ENCODE measurements at places on chromosomes 4 and X.

DNA sequence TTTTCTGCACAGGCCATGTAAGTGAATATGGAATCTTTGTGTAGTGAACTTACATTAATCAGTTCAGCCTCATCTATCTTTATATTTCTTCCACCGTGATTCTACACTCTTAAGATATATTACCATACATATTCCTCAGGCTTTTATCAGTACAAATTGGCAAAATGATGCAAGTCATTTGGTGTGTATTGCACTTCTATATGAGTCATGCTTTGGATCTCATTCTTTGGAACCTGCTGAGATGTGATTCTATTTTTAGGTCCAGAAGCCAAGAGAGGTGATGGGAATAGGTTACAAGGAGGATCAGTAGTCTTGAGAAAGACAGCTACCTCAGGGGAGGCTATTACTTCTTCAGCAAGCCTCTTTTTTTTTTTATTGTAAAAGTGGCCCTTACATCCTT lies 204.4 kb downstream of the ZNF330 start:
- no peak for DNase-seq

DNA sequence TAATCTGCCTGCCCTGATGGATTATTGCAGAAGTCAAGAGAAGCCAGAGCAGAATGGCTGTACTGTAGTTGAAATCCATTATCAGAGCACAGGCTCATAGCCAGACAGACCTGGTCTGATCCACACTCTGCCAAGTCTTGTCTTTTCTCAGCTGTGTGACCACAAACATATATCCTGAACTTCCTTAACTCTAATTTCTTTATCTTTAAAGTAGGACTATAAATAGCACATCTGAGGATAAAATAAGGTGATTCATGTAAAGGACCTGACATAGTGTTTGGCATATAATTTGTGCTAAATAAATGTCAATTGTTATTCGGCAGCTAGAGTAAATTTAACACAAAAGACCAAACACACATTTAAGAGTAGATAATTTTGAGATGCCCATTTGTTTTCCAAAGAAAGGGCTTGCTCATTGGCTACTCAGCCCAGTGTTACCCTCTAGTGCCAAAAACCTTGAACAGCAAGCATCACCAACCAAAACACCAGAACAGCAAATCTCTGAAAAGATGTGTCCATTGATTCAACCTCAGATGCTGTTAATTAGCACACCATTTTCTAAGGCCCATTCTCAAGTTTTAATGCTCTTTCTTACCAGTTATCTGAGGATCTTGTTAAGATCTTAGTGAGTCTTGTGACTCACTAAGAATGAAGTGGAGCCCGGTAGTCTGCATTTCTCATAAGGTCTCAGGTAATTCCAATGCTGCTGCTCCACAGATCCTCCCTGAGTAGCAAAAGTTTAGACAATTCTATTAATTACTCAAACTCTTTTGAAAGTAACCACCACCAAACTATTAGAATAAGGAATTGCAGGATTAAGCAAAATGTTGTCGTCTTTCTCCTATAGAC lies 108.8 kb downstream of the HHIP start:
- no peak for DNase-seq

DNA sequence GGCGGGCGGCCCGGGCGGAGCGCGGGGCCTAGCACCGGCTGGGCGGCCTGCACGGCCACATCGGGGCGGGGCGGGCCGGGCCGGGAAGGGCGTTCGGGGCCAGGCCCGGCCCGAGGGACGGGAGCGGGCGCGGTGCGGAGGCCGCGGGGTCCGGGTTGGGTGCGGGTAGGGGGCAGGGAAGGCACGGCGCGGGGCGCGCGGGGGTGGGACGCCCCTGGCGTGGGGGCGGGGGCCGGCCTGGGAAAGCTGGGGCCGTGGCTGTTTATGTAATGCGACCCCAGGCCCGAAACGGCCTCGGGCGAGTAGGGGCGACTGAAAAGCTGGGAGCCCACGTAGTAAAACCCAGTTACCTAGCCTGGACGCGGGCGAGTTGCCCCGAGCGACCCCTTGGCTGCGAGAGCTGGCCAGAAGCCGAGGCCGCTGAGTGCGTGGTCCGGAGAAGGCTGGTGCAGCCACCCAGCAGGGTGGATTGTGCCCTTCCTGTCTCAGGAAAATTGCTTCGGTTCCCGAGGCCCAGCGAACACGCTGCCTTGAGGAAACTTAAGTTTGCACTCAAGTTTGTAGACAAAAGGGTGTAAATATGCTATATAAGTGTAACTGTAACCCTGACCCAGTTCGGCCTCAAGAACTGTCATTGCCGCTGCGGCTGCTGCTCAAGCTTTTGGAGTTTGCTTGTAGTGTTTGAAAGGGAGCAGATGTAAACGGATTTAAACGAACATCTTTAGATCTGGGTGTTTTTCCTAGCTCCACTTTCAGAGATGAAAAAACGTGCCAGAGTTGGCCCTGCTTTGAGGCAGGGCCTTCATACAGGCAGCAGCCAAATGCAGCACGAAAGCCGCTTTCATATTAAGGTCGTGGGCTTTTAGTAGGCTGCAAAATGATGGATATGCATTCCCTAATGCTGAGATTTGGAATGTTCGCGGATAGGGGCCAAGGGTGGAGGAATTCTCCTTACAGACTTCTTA lies 674 bp downstream of the SEC24B start:
- DNase-seq: peak; percentile 23

- DNase-seq: no peak
These were observed 64.8 kb upstream of the RAB33B start for GRCh38 chr4:139389102-139389501.

- no peak for DNase-seq
These were observed 41.0 kb downstream of the TXLNG start for GRCh38 chrX:16827225-16827624.

- no peak for DNase-seq
These were observed 16.9 kb upstream of the ANOS1 start for GRCh38 chrX:8748855-8749254.

GRCh38 chr4:92014067-92014466 lies 289.7 kb upstream of the GRID2 start:
- DNase-seq: no peak

DNA sequence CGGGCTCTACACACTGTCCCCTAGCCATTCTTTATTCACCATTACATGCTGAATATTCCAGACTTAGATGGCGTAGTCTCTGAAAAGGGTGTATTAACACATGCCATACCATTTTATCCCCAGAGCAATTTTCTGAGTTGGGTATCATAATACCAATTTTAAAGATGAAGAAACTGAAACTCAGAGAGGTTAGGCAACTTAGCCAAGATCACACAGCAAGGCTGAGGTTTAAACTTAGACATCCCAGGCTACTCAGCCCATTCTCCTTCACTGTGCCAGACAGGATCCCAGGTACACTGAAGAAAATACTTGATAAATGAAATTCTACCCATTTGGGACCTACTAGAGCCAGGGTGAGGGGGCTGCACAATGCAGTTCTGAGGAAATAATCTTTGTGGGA lies 67.4 kb upstream of the ARHGAP36 start:
- DNase-seq: no peak

- no peak for DNase-seq
These were observed 87.7 kb downstream of the ARX start for GRCh38 chrX:24928114-24928513.

DNA sequence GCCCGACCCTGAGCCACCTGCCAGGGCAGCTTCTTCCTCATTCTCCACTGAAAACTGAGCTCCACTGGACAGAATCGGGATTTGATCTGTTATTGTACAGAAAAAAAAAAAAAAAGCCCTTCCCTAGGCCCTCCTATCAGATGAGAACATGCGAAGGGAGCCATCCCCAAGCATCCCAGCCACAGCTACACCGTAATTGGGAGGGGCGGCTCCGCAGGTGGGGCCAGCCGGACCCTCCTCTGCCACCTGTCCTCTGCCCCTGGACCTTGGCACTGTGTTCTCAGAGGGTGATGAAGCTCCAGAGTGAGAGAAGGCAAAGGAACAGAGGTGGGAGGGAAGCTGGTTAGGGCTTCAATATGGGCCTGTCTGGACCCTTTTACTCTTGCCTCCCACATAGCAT lies 240.0 kb upstream of the PSAPL1 start:
- no peak for DNase-seq

DNA sequence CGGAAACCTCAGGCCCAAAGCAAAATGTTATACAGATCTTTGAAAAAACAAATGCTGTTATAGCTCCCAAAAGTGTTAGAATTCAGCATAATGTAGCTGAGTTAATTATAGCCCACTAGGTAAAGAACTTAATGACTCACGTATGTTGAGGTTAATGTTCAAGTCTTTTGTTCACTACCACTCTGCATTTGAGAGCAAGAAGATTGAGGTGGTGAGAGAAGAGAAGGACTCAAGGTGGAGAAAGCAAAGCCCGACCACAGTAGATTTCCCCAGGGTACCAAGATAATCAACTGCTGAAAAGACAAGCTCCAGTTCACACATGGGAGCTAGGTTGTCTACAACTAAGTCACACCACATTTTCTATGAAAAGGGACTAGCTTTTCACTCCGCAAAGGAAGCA lies 480.2 kb downstream of the DTHD1 start:
- no peak for DNase-seq

- no peak for DNase-seq
These were observed 6.1 kb downstream of the ENOX2 start for GRCh38 chrX:130896802-130897501.

DNA sequence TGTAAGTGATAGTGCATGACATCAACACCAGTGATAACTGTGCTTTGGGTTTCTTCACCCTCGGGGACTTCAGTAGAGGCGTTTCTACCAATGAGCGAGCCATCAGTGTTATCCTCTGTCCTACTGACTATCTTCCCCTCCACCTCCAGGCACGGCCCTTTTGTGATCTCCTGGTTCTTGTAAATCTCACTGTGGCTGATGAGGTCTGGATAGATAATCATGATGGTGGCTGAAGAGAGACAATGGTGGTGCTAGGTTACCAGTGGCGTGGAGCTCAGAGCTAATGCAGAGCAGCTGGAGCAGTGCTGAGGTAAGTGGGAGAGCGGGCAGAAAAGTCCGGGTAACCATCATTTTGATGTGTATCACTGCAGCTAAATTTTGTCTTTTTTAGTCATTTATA lies 816.6 kb downstream of the GLUD2 start:
- no peak for DNase-seq

DNA sequence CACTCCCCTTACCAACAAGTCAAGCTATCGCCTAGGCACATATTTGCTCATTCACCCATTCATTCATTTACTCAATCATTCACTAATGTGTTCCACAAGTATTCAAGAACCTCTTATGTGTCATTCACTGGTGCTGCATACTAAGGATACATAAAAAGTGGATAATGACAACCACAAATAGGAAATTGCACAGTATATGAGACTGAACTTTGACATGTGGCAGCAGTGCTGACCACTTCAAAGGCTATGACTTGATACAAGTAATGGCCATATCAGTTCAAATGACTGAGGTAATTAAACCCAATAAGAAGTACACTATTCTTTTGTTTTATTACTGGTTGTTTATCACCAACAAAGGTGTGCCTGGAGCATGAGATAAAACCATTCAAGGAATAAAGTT lies 282.5 kb downstream of the KLHL13 start:
- DNase-seq: no peak
